NCI-H524 treated with DMSO at 0.1 percent for 48 hours (cell line): ENCODE measurements at places on chromosomes 1 and 21.
A peak's percentile ranks its signal among the peaks of the same experiment; 100 is the strongest.

DNA sequence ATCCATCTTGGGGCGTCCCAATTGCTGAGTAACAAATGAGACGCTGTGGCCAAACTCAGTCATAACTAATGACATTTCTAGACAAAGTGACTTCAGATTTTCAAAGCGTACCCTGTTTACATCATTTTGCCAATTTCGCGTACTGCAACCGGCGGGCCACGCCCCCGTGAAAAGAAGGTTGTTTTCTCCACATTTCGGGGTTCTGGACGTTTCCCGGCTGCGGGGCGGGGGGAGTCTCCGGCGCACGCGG is 282 bp upstream of the SOD1 start:
- no peak for DNase-seq

- no peak for DNase-seq
Measured at GRCh38 chr21:32597205-32597604, 11.9 kb upstream of the TCP10L start.

DNA sequence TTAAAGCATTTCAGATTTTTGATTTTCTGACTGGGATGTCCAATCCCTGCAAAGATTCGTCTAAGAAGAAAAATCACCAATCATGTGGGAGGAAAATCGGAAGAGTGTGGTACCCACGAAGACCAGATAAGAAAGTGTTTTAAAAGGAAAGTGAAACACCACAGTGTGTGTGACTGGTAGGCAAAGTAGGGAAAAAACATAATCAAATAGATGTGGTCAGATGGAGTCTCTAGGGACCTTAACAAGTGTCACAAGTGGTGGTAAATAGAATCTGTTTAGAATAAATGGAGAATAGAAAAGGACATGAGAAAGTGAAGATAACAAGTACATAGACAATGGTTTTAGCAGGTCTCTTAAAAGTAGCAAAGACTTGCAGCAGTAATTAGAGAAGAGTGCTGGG is 154.6 kb downstream of the SLC30A10 start:
- DNase-seq, result no peak

DNA sequence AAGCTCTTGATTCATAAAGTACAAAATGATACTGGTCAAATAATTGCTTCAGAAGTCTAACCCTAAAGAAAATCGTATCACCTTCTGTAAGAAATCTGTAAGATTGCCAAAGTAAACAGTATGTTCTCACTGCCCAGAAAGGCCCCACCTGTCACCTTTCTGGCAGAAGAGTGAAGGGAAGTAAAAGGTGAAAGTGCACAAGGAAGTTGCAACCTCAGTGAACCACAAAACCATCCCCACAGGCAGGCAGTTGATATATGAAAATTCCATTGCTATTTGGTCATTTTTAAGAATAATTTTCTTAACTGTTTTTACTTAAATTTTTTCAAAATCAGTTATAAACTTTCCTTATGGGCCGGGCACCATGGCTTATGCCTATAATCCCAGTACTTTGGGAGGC is 48.5 kb upstream of the FBXO28 start:
- no peak for DNase-seq

- no peak for DNase-seq
Measured at GRCh38 chr1:243738020-243738419, 112.0 kb downstream of the AKT3 start.

GRCh38 chr21:35225573-35225972 is 176.5 kb upstream of the RUNX1 start:
- DNase-seq, result no peak

- DNase-seq, result no peak
Measured at GRCh38 chr21:37257511-37257966, 9.6 kb downstream of the VPS26C start.

- no peak for DNase-seq
Measured at GRCh38 chr1:12185036-12185917, 18.5 kb downstream of the TNFRSF1B start.

- no peak for DNase-seq
Measured at GRCh38 chr1:162997499-162998285, 71.5 kb upstream of the RGS4 start.

- no peak for DNase-seq
Measured at GRCh38 chr1:102879439-102879993, 228.8 kb downstream of the COL11A1 start.

DNA sequence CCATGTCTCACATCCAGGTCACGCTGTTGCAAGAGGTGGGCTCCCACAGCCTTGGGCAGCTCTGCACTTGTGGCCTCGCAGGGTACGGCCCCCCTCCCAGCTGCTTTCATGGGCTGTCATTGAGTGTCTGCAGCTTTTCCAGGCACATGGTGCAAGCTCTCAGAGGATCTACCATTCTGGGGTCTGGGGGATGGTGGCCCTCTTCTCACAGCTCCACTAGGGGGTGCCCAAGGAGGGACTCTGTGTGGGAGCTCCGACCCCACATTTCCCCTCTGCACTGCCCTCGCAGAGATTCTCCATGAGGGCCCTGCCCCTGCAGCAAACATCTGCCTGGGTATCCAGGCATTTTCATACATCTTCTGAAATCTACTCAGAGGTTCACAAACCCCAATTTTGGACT is 219.4 kb downstream of the LRRC7 start:
- DNase-seq, result no peak

DNA sequence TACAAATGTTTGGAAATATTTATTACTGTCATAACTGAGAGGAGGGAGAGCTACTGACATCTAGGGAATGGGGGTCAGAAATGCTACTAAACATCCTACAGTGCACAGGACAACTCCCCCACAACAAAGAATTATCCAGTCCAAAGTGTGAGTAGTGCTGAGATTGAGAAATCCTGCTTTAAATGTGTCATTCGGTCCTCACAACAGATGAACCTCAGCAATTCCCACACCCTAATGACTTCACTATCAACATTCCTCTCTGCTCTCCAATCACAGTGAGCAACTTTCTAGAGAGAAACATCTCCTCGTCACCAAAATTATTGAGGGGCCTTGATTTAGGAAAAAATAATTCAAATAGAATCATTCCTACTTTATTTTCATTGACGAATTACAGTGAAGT is 18.0 kb downstream of the OMA1 start:
- no peak for DNase-seq

DNA sequence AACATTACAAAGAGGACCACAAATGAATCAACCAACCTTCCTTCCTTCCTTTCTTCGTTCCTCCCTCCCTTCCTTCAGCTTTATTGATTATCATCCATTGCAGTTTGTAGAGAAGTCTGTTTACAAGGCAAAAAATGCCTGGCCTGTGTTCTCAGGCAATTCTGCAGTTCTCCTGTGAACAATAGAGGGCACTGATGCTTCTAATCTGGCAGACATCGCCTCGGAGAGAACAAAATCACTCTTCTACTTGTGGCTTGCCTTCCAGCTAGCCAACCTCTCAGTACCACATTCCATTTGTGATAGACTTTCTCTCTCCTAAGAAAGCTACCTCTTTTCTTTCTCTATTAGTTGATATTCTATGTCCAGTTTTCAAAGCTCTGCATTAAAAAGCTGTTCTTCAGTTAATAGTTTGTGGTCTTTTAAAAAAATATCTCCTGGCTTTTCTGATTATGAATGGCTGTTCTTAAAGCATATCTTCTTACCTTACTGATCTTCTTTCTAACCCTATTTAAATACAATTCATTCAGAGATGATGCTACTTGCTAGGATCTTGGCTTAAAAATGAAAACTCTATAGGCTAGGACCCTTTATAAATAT is 26.9 kb upstream of the ESRRG start:
- no peak for DNase-seq

GRCh38 chr1:210912752-210913151 is 221.2 kb downstream of the KCNH1 start:
- no peak for DNase-seq

- no peak for DNase-seq
Measured at GRCh38 chr1:41638086-41639024, 153.9 kb upstream of the EDN2 start.

DNA sequence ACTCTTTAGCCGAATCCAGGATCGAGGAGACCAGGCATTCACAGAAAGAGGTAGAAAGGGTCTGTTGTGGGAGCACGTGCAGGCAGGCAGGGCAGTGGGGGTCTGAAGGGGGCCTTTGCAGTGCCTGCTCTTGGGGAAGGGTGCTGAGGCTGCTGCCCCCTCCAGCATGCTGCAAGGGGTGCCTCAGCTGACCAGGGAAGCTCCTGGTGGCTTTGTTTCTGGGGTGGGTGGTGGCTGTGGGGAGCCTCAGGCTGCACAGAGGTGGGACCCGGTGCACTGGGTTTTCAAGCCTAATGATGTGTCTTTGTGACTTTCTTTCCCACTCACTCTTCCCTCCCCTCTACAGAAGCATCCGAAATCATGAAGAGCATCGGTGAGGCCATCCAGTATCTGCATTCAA is 41.5 kb upstream of the IL19 start:
- DNase-seq, result no peak

DNA sequence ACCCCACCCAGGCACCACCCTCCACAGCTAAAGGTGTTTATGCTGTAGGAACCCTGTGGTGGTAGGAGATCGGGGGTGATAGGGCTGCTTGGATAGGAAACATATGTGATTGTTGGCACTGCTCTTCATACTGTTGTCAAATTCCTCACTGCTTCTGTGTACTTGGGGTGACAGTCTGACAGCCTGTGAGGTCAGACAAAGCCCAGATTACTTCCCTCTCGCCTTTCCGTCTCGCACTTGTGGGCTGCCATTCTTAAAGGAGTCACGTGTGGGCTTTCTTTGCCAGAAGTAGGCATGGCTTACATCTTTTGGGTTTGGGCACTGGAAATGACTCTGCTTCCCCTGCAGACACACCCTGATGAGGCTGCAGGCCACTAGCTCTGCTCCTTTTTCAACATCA is 363.8 kb downstream of the DISC1 start:
- no peak for DNase-seq

GRCh38 chr1:208500375-208500774 is 256.2 kb upstream of the PLXNA2 start:
- DNase-seq, result peak; percentile 73

DNA sequence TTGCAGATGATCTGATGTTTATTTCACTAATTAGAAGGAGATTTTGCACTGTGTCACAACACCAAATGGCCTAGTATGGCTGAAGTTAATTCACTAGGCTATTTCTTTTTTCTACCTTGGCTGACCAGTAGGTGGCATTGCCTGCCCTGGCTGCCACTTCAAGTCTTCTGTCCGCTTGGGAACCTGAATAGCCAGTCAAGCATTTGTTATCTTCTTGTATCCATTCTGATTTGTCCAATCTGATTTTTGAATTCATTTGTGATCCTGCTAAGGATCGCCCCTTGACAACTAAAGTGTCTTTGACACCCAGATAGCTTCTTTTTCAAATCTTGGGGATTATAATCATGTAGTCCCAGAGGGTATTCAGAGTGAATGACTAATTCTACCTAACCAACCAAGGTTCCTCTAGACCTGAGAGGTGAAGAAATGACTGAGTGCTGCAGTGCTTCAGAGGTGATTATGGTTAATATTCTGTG is 99.4 kb downstream of the GIPC2 start:
- no peak for DNase-seq

GRCh38 chr1:41428738-41429640 is 55.5 kb downstream of the EDN2 start:
- DNase-seq, result no peak

- no peak for DNase-seq
Measured at GRCh38 chr1:116921301-116921885, 11.7 kb downstream of the PTGFRN start.

DNA sequence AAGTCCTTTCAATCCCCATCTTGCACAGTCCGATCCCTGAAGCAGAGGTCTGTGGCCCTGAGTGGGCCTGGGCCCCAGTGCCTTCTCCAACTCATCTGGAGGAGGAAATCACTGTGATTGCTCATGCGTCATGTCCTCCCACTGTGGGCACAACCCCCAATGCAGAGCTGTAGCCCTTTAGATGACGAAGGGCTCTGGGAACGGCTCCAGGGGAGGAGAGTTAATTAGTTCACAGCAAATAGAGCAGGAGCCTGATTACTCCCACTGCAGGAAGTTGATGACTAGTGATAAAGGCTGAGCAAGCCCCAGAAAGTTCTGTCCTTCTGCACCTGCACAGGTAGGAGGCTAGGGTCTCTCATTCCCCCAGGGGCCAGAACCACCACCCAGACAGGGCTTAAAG is 111.5 kb downstream of the CCDC185 start:
- no peak for DNase-seq

DNA sequence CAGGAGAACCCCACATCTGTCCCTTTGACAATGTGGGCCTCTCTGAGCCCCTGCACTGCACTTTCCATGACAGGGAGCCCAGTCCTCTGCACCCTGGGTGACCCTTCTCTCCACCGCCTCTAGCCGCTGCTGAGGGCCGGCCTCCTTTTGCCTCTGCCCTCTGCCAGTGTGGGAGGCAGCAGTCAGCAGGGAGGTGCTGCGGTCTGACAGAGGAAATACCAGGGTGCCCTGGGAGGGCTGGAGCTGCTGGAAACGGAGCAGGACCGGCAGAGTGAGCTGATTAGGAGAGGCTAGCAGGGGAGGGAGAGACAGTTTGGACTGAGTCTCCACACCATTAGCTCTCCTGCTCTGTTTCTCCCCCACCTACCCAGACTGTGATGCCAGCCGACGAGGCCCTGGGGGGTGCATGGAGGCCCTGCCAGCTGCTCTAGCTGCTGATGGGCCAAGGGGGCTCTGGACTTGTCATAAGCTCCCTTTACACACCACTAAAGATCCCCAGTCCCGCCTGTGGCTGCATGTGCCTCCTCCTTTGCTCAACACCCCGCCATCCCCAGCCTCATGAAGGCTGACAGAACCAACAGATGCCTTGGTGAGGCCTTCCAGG is 171.1 kb upstream of the KLHDC7A start:
- DNase-seq, result no peak

- no peak for DNase-seq
Measured at GRCh38 chr1:244989813-244990212, 125.5 kb upstream of the HNRNPU start.

DNA sequence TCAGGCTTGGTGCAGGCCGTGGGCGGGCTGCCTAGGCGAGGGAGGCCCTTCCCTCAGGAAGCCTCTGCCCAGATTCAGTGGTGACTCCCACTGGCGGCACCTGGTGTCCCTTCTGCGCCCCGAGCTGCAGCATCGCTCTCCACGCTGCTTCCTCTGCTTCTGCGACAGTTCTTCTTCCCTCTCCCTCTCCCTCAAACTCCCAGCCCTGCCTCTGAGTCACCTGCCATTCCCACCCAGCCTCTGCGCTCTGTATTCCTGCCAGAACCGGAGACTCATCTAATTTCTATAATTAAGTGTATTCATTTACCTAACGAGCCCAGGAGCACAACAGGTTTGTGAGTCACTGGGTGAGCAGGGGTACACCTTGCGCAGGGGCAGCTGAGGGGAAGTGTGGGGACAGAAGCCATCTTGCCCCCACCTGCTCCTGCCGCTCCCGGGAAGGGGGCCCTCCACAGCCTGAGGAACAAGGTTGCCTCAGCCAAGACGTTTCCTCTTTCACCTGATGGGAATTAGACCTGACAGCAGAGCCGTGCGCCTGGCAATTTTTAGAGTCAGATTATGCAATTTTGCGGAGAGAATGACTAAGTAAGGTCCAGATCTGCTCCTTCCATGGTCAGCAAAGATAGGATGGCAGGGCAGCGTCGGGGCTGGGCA is 19.4 kb downstream of the KCNC4 start:
- no peak for DNase-seq

- DNase-seq, result no peak
Measured at GRCh38 chr1:202588503-202589189, 121.6 kb downstream of the SYT2 start.
